ENCODE measurements at places on chromosomes 4 and X. TPM values are rescaled to one million over a fixed set of nuclear protein-coding genes. Genes with fewer than 3 reads are reported as not detected.

DNA sequence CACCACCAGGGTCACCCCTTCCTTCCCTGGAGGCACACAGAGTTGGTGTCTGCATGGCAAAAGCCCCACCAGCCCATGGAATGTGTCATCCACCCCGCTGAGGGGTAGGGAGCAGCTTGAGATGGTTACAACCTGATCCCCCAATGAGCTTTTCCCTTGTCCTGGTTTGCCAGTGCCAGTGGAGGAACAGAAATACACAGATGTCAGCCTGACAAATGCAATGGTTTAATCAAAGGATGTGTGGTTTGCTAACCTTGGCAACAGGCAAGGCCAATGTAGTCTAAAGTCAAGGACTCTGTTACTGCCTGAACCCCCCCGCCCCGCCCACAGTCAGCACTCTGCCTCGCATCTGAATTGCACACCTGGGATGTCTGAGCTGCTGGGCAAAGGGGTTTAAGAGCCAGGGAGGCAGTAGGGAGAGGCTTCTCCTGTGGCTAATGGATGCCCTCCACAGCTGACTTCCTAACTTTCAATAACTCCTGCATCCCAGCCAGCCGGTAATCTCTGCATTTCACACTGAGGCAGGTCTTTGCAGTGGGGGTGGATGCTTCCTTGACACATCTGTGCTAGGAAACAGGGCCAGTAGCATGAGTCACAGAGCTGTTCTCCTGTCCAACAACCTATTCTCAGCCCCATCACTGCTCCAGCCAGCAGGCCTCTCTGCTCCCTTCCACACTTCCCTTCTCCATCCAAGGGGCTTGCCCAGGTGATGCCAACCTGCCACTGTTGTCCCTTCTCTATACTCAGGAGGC is 137.5 kb downstream of the AMMECR1 start:
- H3K36me3 ChIP-seq, result no peaks in the 10 kb centered on the region
- H3K27me3 ChIP-seq, result no peaks in the 10 kb centered on the region
- no peak for DNase-seq
- no peak overlapping the region for H3K4me3 ChIP-seq

- H3K4me3 ChIP-seq, result no peak overlapping the region
- H3K36me3 ChIP-seq, result no peaks in the 10 kb centered on the region
- DNase-seq, result no peak
- H3K27me3 ChIP-seq, result no peaks in the 10 kb centered on the region
Measured at GRCh38 chr4:129246910-129247461, 151.0 kb downstream of the C4orf33 start.

DNA sequence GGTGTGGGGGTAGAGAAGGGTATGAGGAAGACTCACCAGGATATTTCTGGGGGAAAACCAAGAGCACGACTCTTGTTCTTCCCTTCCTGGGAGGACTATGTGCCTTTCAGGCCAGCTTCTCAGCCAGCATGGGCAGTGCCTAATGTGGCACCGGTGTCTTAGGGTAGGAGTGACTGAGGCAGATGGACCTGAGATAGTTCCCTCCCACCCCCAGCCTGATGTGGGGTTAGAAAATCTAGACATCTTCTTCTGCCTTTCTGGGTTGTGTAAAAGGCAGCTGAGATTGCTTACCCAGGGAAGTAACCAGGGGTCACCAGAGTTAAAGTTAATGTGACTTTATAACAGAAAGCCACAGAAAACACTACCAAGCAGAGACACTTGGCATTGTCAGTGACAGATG is 127.3 kb downstream of the TMA16 start:
- H3K36me3 ChIP-seq, result no peaks in the 10 kb centered on the region
- no peak overlapping the region for H3K4me3 ChIP-seq
- H3K4me1 ChIP-seq, result no peaks in the 10 kb centered on the region
- no peak overlapping the region for H3K27ac ChIP-seq
- H3K27me3 ChIP-seq, result no peaks in the 10 kb centered on the region

GRCh38 chr4:4260185-4260751 is 12.2 kb upstream of the TMEM128 start:
- H3K36me3 ChIP-seq, result no peaks in the 10 kb centered on the region
- no peak overlapping the region for H3K4me3 ChIP-seq
- no peaks in the 10 kb centered on the region for H3K27me3 ChIP-seq
- H3K4me1 ChIP-seq, result peaks cover 8% of the 10 kb centered on the region
- DNase-seq, result no peak

GRCh38 chr4:22762548-22762947 is 69.8 kb downstream of the GBA3 start:
- no peak for DNase-seq
- H3K4me3 ChIP-seq, result no peak overlapping the region
- no peak overlapping the region for H3K27ac ChIP-seq

- H3K4me1 ChIP-seq, result no peaks in the 10 kb centered on the region
- H3K27ac ChIP-seq, result no peak overlapping the region
- H3K36me3 ChIP-seq, result no peaks in the 10 kb centered on the region
- no peak for DNase-seq
- no peaks in the 10 kb centered on the region for H3K27me3 ChIP-seq
- H3K4me3 ChIP-seq, result no peak overlapping the region
Measured at GRCh38 chrX:39477762-39478120, 620.0 kb downstream of the BCOR start.

GRCh38 chr4:89123451-89123851 is 12.1 kb downstream of the TIGD2 start:
- no peak overlapping the region for H3K27ac ChIP-seq
- no peak for DNase-seq
- H3K4me3 ChIP-seq, result no peak overlapping the region
- no peaks in the 10 kb centered on the region for H3K4me1 ChIP-seq

Gene ADH1B
- not detected for total RNA-seq

Gene EDA
- total RNA-seq, result 2.7 TPM

Gene GRIA3
- total RNA-seq, result not detected

Gene GPR78
- total RNA-seq, result not detected

Gene SPATA4
- not detected for total RNA-seq
